ENCODE measurements at places on chromosomes 7 and 10.

GRCh38 chr10:21503542-21503941, 21.9 kb downstream of the SKIDA1 start:
- no peak for DNase-seq

GRCh38 chr10:90227217-90227656, 525.8 kb downstream of the KIF20B start:
- DNase-seq: no peak

- no peak for DNase-seq
Observed at GRCh38 chr7:151181011-151181431, 6.0 kb downstream of the ASB10 start.

GRCh38 chr10:71888623-71889387, 37.8 kb upstream of the PSAP start:
- no peak for DNase-seq

- DNase-seq: no peak
Observed at GRCh38 chr7:76394957-76395356, 14.5 kb downstream of the SSC4D start.

GRCh38 chr10:73922007-73922863, 11.3 kb downstream of the PLAU start:
- no peak for DNase-seq

DNA sequence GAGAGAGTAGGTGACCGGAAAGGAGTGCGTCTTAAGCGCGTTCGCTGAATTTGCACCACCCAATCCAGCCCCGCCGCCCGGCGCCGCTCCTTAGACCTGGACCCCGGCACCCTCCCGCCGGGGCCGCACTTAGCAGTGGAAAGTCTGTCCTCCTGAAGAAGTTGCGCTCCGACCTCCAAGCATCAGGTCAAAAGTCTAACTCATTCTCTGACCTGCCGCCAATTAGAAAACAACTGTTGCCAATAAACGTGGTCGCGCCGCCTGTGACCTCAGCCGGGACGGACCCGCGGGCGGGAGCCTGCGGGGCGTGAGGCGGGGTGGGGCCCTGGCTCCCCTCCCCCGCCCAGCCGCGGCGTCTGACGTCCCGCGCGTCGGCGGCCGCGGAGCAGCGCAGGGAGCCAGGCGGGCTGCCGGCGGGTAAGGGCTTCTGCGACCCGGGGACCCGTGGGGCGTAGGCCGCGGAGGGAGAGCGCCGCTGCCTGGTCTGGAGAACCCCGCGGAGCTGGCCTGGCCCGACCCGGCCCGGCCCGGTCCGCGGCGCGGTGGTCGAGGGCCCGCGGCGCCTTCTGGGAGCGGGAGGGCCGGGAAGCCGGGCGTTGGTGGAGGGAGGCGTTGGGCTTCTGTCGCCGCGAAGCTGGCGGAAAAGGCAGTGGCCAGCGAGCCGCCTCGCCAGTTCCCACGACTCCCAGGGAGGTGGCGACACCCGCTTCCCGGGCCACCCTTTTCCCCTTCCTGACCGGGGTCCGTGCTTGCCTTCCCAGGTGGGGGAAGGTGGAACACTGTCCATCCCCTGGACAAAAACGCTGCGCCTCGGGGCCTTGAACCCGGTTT, at the start of gene BCAP29:
Gene BCAP29 (plus strand): TSS at position 362 of the 831 bp plus-strand sequence. CDS start 527 bp downstream, outside the sequence.
- DNase-seq: peak; percentile 28

GRCh38 chr10:107576746-107577145, 412.2 kb upstream of the SORCS1 start:
- DNase-seq: no peak

DNA sequence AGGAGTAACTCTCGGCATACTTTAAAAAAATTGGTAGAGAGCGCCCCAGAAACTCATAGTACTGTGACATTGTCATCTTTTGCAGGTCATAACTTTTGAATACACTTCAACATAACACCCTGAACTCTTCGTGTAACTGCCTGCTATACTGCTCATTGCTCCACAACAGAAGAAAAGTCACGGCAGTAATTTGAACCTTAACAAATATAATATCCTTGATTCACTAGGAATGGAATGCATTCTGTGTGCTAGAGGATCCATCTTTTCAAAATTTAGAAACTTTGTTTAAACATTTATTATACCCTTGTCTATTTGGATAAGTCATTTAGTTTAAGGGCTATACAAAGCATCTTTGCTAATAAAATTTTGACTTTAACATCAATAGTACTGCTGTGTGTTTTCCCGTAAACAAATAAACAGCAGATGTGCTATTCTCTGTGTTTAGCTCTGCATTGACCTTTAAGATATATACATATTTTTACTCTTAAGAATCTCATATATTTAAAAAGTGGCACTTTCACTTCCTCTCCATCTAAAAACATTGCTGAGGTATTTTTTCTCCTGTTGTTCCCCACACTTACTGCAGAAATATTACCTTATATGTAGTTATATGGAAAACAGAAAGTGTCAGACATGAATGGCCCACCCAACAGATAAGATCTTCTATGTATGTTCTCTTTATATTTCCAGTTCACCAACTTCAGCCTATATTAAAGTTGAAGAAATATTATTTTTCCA, 217.6 kb upstream of the TMEM229A start:
- no peak for DNase-seq

DNA sequence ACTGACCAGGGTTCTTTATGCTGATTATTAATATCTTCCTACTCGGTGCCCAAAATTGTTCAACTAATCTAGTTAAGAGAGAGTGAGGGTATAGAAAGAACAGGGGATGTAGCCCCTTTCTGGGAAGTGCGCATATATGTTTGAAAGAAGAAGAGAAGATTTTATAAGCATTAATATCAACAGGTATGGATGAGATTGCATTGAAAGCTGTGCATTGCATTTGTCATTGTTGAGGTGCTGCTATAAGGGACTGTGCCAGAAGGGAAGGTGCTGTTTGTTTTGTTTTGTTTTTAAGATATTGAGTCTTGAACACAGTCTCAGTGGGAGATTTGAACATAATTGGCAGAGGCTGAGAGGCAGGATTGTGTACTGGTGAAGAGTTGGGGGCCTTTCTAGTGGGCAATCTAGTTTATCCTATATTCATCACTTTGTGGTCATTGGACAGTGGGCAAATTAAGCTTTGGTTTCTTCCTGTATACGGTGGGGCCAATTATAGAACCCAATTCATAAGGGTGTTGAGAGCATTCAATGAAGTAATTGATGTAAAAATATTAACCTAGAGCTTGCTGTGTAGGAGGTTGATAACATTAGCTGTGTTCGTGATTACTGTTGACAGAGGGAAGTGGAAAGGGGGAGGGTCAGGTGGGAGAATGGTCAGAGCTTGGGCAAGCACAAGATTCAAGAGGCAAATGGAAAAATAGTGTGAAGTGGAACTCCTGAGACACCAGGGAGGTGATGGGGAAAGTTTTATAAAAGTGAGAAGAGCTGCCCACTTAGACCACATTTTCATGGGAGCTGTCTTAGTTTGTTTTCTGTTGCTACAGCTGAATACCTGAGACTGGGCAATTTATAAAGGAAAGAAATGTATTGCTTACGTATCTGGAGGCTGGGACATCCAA, 19.9 kb upstream of the PCGF5 start:
- DNase-seq: no peak

- no peak for DNase-seq
Observed at GRCh38 chr7:303884-304573, 14.1 kb downstream of the FOXL3 start.

GRCh38 chr10:76138286-76138685, 706.9 kb downstream of the LRMDA start:
- no peak for DNase-seq

DNA sequence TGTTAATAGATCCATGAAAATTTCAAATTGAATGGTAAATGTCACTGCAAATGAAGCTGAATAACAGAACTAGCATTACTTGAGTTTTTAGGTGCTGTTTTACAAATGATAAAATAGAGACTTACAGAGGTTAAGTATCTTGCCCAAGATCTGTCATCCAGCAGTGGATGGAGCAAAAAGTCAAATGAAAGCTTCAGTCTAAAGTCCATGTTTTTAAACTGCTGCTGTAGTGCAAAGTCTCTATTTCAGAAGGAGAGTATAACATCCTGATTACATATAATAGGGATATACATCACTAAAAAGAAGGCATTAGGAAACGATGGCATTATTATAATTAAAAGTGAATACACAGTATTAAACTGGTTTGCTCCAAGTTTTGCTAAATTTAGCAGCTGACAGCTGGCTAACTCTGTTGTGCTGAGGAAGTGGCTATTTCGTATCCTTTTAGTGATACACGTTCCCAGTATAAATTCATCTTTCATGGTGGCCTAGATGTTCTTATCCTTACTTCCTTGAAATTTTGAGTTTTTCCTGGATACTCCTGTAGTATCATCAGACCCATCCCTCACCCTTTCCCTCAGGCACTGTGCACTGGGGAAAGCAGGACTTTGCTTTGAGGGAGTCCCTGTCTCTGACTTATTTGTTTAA, 603.2 kb downstream of the MAGI2 start:
- no peak for DNase-seq

GRCh38 chr7:116180302-116180701, 30.0 kb upstream of the TES start:
- DNase-seq: no peak

- no peak for DNase-seq
Observed at GRCh38 chr7:118185163-118185860, 1.3 kb downstream of the LSM8 start.

- peak; percentile 2 for DNase-seq
Observed at GRCh38 chr7:93147363-93147762, 822 bp downstream of the SAMD9L start.

- DNase-seq: no peak
Observed at GRCh38 chr10:100869399-100869798, 43.4 kb upstream of the SLF2 start.

DNA sequence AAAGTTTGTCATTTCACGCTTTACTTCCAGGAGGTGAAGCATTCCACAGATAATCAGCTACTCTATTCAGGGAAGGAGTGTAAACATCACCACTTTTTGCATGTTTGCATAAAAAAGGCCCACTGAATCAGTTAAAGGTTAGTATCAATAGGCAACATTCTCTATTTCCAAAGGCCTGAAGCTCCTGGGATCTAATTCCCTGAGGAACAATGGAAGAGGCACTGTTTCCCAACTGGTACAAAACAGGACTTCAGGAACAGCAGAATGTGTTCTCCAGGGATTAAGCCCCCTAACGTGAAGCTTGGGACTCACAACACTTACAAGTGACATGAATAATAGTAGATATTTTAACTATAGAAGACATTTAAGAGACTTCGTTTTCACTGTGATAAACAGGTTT, 6.1 kb downstream of the LRRN3 start:
- no peak for DNase-seq

DNA sequence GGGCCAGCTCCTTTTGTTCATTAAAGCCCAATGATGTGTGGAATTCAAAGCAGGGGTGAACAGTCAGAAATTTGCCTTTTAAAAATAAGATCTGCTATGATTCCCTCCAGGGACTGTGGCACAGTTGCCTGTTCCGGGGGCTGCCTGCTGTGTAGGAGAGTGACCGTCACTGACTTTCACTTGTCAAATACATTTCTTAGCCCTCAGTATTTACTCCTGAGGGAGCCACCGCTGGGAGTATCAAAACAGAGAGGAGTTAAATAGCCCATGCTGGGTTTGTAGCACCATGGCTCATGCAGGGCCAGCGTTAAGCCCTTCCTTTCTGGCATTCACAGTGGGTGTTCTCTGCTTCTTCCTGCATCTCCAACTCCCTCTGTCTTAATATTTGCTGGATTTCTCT, 897.8 kb downstream of the SORCS3 start:
- DNase-seq: no peak

DNA sequence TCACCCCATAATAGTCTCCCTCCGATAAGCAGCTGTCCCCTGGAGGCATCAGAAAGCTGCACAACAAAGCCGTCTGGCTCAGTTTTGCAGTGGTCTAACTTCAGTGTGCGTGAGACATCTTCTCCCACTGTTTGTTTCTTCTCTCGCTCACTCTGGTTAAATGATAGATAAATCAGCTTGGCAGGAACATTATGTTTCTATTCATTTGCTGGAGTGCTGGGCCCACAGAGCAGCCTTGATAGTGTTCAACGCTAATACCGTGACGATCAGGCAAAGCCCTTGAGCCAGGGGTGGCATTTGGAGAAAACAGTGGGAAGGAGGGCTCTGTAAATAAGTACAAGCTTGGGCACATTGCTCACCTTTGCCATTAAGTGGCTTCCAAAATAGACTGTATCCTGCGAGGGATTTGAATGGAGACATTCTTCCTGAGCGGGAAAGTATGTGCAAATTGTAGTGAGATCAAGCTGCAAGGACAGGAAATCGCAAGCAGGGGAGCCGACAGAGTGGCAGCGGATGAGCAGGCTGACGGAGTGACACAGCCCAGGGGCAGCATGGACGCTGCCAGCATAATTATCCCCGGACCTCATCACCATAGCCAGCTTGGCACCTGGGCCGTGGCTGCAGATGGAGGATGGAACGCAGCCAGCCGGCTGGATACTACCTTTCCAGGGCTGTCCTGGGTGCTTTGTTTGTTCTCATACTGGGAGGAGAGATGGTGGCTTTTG, 256.8 kb upstream of the FZD8 start:
- DNase-seq: no peak

DNA sequence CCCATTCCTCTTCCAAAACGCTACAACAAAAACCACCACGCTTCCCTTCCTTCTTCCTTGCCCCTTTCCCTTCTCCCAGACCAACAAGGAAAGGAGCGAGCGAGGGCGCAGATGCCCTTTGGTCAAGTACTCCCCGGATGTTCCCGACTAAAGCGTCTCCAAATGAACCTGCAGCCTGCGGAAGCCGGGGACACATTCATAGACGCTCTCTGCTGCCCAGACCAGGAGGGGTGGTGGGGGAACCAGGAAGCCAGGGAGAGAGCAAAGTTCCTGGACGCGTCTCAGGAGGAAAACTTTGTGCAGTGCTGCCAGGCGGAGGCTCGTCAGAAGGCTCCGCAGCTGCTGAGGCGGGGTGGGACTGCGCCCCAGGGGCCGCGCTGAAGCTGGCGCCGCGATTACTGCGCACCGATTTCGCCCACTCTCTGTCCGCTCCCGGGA, 754 bp downstream of the SEMA3D start:
- no peak for DNase-seq

GRCh38 chr7:137583172-137583571, 239.6 kb upstream of the PTN start:
- DNase-seq: no peak

DNA sequence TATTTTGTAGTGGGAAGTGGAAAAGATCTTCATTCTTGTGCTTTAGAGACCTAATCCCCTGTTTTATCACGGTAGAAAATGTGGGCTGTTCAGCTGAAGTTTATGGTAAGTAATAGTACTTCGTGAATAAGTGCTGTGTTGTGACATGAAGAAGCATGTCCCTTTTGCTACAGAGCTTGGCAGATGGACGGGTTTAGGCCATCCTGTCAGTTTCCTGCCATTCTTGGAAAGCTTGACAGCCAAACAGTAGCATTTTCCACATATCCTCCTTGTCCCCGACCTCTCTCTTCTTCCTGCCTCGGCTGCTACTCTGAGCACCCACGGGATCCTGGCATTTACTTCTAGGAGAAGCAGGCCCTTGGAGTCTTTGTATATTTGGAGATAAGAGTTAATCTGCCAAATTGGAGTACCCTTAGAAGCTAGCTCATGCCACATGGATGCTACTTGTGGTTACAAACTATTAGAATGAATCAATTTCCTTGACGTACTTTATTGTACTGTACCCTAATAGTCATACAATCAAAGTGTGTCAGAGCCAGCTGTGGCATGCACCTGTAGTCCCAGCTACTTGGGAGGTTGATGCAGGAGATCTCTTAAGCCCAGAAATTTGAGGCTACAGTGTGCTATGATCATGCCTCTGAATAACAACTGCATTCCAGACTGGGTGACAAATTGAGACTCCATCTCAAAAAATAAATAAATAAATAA, 39.2 kb downstream of the PNLIPRP3 start:
- no peak for DNase-seq

- DNase-seq: no peak
Observed at GRCh38 chr7:51261117-51261835, 55.3 kb downstream of the COBL start.

GRCh38 chr7:108322046-108322445, 134.2 kb downstream of the NRCAM start:
- DNase-seq: no peak
